ENCODE measurements at places on chromosomes 5 and 9. TPM values are rescaled to one million over a fixed set of nuclear protein-coding genes. Genes with fewer than 3 reads are reported as not detected.
A peak's percentile ranks its signal among the peaks of the same experiment; 100 is the strongest.

- DNase-seq: no peak
These were observed 12.8 kb downstream of the AKNA start for GRCh38 chr9:114374936-114375335.

DNA sequence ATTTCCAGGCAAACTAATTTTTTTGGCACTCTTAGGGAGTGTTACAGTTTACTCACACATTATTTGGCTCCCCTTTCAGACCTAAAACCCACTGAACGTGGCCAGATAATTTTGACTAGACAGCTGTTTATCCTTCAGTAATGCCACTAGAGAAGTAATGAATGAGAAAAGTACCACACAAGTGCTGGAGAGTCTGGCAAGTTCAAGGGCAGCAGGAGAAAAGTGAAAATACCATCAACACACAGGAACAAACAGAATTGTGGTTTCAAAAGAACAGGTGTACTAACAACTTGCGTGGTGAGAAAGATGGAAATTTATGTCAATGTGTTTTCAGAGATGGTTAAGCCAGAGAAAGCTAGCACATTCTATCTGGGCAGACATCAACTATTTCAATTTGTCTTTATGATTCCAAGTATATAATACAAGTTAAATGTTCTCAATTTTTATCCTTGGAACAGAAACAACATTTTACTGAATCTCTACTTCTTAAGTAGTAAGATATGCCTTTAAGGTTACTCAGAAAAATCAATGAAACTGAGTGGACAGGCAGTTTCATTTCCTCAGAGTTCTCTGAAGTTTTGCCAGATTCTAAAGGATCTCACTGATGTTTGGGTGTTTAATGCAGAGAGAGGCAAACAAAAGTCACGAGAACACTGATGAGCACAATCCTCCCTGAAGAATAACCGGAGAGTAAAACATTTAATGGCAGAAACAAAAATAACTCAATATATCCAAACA lies 91.0 kb downstream of the ARSB start:
- no peak for DNase-seq

- DNase-seq: no peak
These were observed 4.9 kb upstream of the PSAT1 start for GRCh38 chr9:78292026-78292425.

DNA sequence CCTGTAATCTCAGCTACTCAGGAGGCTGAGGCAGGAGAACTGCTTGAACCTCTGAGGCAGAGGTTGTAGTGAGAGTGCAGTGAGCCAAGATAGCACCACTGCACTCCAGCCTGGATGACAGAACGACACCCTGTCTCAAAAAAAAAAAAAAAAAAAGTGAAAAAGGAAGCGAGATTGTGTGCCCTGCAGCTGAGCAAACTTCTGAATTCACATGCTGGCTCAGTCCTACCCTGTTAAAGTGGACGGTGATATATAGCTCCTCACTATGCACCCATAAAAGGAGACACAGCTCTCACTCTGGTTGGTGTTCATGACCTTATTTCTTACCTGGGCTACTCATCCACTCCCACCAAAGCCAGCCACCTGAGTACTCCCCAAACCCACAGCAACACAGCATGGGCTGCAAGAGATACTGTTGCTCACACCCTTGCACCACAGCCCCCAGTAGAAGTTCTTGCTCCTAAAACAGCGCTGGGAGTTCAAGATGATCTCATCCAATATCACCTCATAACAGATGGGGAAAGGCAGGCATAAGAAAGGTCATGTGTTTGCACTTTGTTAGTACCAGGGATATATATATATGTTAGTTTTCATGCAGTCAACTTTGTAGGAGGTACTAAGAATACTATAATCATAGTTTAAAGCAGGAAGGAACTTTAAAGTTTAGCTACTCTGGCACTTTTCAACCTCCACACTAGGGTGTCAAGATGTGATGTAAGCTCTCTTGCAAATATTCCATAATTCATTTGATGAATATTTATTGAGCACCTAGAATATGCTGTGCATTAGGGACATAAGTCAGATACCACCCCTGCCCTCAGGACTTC lies 4.0 kb downstream of the TTLL11 start:
- no peak for DNase-seq

- peak; percentile 17 for DNase-seq
These were observed 179.6 kb upstream of the SGCD start for GRCh38 chr5:156147261-156147943.

- DNase-seq: no peak
These were observed 133.3 kb downstream of the RAB3C start for GRCh38 chr5:58715997-58716656.

DNA sequence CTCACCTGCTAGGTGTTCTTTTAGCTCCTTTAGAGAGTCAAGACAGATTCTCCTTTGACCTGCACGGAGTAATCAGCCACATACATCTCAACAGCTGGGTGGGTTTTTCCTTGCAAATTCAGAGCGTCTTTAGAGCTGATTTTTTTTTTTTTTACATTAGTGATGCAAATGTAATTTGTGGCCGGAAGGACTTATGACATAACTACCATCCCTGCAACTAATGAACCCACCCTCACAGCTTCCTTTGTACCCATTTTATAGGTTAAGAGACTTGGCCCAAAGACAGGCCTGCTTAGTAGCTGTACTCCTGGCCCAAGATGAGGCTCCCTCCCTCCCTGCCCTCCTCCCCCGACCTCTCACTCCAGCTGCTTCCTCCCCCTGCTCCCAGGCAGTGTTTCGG lies 69.9 kb upstream of the NIPAL4 start:
- no peak for DNase-seq

DNA sequence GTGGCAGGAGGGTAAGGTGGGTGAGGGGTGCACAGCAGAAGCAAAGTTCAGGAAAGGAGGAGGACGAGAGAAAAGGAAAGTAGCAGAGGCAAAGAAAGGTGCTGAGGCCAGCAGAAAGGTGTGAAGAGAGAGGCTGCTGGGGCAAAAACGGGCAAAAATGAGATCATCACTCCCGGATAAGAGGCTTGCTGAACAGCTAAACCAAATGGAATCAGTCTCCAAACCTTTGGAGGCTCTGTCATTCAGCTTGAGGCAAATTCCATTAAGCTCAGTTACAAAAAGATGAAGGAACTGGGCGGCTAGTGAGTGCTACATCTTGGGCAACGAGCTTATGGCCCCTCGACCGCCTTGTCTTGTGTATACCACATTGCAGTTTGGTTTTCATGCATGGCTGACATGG lies 136.4 kb downstream of the FSTL4 start:
- DNase-seq: no peak

DNA sequence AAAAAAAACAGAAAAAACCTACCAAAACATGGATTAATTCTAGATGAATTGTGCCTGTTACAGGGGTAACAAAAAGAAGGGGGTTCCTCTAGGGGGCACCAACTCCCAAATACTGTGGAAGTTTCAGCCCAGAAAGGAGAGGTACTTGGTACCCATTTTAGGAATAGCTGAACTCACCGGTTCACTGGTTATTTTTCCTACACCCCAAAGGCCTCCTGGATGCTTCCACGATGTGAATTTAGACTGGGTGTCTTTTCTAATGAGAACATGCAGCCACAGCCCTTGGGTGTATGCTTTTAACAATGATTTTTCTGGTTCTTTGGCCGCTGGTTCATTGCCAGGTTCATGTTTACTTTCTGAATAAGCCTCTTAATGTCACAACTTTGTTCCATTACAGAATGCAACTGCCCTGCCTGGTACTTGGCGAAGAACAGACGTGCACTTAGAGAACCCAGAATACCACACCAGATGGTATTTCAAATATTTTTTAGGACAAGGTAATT lies 46.7 kb downstream of the GARNL3 start:
- no peak for DNase-seq

DNA sequence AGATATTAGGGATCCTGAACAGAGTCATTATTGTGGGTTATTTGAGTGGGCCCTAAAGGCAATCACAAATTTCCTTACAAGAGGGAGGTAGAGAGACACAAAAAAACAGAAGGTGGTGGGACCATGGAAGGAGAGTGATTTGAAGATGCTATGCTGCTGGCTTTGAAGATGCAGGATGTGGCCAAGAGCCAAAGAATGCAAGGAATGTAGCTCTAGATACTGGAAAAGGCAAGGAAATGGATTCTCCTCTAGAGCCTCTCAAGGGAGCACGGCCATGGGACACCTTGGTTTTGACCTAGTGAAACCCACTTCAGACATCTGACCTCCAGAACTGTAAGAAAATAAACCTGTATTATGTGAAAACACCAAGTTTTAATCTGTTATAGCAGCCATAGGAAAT lies 53.8 kb downstream of the TTC39B start:
- no peak for DNase-seq

HAPLN1 gene
- 0.10 TPM for polyA plus RNA-seq

IL13 gene
- polyA plus RNA-seq: not detected

FYB1 gene
- 1.9 TPM for polyA plus RNA-seq

SV2C gene
- polyA plus RNA-seq: not detected

LAMC3 gene
- 3.4 TPM for polyA plus RNA-seq

C9orf153 gene
- polyA plus RNA-seq: not detected

CEL gene
- polyA plus RNA-seq: 1.8 TPM

ENHO gene
- 3.9 TPM for polyA plus RNA-seq

STPG3 gene
- polyA plus RNA-seq: not detected

Data from muscle of back (tissue), 13 donors.